ENCODE measurements at places on chromosomes 2 and 18.
A peak's percentile ranks its signal among the peaks of the same experiment; 100 is the strongest.

DNA sequence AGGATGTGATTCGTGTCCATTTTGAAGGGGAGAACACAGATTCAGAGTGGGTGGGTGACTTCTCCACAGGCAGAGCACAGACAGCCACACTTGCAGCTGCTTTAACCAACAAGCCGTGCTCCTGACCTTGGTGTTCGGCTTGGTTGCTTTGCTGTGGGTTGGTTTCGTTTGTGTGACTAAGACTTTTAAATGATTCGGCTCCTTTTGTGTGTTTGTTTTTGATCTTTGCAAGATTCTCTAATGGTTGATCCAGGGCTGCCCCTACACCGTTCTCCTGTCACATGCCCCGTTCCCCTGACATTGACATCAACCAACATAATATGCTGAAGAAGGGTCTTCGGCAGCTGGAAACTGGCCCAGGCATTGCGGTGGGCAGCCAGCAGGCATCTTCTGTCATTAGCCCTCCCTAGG, 95.9 kb upstream of the MBOAT2 start:
- peak; percentile 15 for DNase-seq

DNA sequence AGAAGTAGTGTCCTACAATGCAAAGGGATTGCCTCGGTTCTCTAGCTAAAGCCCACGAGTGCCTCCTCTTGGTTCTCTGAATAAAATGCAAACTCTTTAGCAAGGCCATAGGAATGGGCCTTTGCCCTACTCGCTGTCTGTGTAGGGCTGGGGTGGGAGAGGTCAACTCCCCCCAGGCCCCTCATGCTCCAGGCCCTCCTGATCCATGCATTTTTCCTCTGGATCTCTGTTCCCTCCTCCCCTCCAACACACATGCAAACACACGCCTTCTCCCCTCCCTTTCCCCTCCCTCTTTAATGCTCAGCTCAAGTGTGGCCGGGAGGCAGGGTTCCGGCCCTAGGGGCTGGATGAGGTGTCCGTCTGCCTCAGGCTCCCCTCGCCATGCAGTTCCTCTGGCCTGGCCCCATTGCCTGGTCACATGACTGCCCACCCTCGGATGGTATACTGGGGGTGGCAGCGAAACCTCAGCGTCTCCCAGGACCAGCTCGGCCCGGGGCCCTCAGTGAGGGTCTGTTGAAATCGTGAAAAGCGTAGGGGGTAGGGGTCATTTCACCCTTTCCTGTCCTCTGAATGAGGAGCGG, 14.9 kb upstream of the KLF11 start:
- DNase-seq: peak; percentile 38

DNA sequence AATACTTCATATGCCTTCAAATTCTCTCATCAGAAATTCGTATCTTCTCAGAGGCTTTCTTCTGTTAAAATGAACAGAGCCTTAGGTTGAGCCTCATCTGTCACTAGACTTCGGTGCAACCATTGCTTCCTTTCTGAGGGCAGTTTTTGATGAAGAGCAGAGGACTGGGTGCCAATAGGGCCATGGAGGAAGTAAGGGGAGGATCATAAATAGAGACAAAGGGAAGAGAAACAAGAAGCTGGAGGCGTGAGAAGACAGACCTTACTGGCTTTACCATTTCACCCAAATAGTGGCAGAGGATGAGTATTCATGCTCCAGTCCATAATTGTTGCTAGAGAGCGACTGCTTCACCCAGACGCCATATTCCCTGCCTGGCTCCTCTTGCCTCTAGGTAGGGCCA, 215.6 kb upstream of the PKDCC start:
- DNase-seq: no peak

- DNase-seq: no peak
Observed at GRCh38 chr2:29627279-29627711, 294.1 kb downstream of the ALK start.

DNA sequence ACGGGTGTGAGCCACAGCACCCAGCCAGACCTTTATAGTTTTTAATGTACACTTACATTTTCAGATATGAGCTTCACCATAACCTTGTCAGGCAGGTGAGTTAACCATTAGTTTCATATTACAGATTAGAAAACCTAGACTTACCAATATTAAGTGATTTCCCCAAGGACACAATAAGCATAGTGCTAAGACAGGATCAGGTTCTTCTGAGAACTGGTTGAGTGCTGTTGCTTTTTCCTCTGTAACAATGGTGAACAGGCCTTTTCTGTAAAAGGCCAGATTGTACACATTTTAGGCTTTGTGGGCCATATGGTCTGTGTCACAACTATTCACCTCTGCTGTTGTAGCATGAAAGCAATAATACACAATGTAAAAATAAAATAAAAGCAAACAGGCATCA, 332.0 kb downstream of the PIK3C3 start:
- DNase-seq: no peak

- no peak for DNase-seq
Observed at GRCh38 chr2:132896073-132896472, 226.1 kb upstream of the LYPD1 start.

- peak; percentile 2 for DNase-seq
Observed at GRCh38 chr2:854460-854859, 96.2 kb upstream of the SNTG2 start.

DNA sequence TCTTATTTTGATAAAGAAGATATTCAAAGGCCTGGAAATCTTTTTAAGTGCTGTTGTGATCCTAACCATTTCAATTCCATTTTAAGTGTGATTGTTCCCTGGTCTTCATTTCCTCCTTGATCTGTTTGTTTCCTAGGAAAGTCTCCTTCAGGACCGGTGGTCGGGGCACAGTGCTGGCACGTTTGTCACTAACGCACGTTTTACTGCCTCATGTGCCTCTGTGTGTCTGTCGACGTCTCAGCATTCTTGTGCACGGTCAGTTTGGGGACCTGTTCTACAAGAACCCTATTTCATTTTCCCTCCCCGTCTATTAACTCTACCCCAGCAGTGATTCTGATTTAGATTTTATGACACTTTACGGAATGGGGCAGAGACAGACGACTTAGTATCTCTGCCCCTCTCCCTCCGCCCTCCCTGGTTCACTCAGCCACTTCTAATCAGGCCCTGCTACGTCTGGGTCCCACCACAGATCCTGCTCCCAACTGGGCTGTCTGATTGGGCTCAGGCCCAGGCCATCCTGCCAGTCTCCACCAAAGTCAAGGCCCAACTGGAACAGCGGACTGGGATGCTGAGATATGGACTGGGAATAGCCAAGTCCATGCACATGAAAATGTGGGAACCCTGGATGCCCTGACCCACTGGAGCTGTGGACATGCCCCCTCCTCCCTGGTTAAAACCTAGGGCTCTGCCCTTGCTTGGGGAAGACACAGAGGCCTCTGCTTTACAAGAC, 95.6 kb downstream of the TWIST2 start:
- no peak for DNase-seq

- no peak for DNase-seq
Observed at GRCh38 chr18:27109451-27109850, 75.7 kb downstream of the CHST9 start.

GRCh38 chr2:127525691-127526131, 578 bp downstream of the IWS1 start:
- peak; percentile 23 for DNase-seq

DNA sequence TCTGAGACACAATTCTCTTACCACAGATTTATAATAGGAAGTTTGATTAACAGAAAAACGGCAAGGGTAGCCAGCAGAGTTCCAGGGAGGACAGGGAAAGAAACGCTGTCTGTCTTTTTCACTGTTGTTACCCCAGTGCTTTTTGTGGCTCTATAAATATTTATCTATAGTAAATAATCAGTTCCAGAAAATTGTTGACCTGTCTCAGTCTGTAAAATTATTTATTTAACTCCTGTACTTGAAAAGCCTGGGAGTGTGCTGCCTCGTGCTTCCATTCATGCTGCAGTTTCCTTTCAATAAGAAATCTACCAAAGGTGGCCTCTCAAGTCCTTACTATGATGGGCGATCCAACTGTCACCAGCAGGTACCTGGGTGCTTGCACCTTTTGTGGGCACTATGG, 102.9 kb downstream of the ETAA1 start:
- no peak for DNase-seq

- peak; percentile 90 for DNase-seq
Observed at GRCh38 chr2:45643543-45644542, 7.6 kb upstream of the PRKCE start.

- DNase-seq: peak; percentile 20
Observed at GRCh38 chr2:175036582-175037018, 31.4 kb upstream of the CHN1 start.

- DNase-seq: peak; percentile 52
Observed at GRCh38 chr2:108215794-108216211, 24.0 kb upstream of the SULT1C3 start.

DNA sequence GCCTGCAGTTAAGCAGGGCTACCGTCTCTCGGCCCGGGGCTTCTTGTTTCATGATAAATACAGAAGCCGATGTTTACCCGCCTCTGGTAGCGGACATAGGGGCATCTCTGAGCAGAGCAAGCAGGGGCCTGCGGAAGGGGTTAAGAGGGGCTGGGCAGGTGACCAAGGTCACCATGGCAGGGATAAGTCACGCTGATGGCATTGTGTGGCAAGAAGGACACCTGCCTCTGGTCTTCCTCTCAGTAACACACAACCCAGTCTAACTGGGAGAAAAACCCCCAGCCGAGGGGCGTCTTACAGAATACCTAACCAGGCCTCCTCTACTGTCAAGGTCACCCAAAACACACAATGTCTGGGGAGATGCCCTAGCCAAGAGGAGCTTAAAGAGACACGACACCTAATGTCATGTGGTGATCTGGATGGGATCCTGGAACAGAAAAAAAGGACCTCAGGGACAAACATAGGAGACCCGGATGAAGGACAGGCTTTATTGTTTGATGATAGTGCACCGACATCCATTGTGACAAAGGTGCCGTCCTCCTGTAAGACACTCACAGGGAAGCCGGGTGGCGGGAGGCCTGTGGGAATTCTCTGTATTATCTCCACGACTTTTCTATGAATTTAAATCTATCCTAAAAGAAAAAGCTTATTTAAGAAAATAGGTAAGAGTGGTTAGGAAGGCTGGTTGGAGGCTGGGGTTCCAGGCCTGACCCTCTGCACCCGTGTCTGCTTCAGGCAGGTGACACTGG, 24.8 kb downstream of the SH3BP4 start:
- DNase-seq: no peak

DNA sequence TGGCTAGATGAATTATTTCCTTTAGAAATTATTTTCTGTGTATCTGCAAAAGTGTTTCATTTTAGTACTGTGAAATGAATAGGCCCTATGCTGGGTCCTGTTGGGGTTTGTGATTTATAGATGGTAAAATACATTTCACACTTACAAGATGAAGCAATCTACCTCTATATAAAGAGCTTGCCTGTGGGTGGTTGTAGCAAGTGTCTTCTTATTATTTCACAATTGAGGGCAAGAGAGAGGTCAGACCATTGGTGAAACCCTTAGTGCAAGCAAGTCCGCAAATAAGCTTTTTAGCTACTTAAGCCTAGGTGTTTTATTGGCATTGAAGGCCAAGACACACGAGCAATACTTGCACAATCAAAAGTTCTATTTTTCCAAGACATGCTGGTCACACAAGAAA, 153.1 kb downstream of the FMNL2 start:
- DNase-seq: peak; percentile 47

- DNase-seq: no peak
Observed at GRCh38 chr2:198782734-198783133, 675.0 kb downstream of the SATB2 start.
